ENCODE measurements at places on chromosomes 2 and 18. TPM values are rescaled to one million over a fixed set of nuclear protein-coding genes. Genes with fewer than 3 reads are reported as not detected.

Gene LONRF2
- under 0.01 TPM for total RNA-seq

Gene EN1
- not detected for total RNA-seq

Gene ALKAL2
- total RNA-seq, result not detected

Gene UGT1A5
- not detected for total RNA-seq

Gene AGPS
- 89.2 TPM for total RNA-seq

All from thoracic aorta endothelial cell (primary cell).